ENCODE measurements at places on chromosomes 2 and 18.

- no peak for DNase-seq
Measured at GRCh38 chr18:59459369-59460071, 100.5 kb upstream of the LMAN1 start.

DNA sequence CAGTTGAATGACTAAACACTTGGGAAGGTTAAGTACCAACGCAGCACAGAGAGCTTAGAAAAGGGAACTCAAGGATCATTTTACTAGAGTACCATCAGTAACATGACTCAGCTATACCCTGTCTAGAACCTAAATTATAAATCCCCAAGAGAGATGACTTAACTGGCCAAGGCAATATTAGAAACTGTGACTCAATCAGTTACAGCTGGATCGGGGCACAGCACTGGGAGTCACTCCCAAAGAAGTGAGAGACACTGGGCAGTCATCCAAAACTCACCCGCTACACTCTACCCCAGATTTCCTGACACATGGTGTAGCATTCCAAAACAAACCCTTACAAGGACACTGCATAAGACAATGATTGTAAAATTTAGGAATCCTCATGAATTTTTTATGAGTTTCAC lies 17.7 kb downstream of the IWS1 start:
- DNase-seq: no peak

- no peak for DNase-seq
Measured at GRCh38 chr2:216475767-216476166, 22.9 kb upstream of the RPL37A start.

GRCh38 chr2:41078341-41078740 lies 626.5 kb upstream of the SLC8A1 start:
- DNase-seq: no peak

DNA sequence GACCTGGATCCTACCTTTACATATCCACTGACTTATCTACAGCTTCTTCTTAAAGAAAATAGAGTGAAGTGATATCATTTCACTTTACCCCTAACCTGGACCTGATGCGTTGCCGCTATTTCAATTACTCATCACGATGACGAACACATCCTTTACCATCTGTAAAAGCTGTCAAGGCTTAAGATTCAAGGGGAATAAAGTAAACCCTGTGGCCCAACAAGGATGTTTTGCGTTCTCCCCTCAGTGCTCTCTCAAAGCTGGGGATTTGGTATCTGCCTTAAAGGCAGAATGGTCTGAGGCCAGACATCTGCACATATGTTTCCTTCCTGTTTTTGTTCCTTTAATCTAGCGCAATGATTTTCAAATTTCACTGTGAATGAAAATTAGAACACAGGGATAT lies 100.1 kb upstream of the KLF7 start:
- no peak for DNase-seq

GRCh38 chr2:26002632-26003310 lies 20.5 kb upstream of the KIF3C start:
- DNase-seq: no peak

GRCh38 chr2:60221098-60221497 lies 332.4 kb downstream of the BCL11A start:
- no peak for DNase-seq

- peak; percentile 18 for DNase-seq
Measured at GRCh38 chr18:12393998-12394397, 13.7 kb upstream of the PRELID3A start.

DNA sequence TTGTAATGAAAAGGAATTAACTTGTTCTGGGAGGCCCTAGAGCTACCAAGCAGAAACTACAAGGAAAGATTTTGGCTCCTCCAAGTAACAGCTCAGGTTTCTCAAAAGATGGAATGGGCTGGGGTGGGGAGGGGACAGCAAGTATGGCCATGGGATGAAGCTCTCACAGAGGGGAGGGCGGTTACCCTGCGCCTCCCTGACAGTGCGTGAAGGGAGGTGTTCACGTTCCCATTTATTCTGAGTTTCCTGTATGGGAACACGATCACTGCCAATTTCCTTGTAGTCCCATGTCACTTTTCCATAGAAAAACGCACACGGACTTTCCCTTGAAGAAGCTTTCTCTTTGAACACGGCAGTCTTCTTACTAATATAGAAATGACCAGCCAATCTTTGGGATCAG lies 17.0 kb downstream of the CDC42EP3 start:
- DNase-seq: no peak

DNA sequence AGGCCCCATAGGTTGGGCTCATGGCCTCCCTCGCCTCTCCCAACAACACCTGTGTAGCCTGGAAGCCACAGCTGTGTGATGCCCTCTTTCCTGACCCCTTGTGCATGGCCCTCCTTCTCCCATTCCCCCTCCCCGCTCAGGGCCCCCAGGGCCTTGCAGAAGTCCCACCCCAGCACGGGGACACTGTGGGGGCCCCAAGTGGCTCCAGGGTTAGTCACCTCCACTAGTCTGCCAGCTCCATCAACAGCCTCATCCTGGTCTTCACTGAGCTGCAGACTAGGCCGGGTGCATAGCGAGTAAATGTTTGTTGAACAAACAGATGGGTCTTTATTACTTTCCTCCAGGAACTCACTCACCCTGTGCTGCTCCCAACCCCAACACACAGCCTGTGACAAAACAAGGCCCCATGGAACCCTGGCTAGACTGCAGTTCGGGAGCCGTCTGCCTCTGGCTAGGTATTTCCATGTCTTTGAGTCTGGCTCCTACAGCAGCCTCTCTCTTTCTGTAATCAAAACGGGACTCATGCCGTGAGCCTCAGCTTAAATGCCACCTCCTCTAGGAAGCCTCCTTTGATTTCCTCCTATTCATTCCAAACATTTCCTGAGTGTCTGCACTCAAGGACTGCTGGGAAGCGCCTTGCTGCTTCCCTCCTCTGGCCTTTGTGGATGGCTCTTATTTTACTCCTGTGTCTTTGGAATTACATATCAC lies 109.9 kb upstream of the ID2 start:
- peak; percentile 79 for DNase-seq

GRCh38 chr18:13425357-13426091 lies 207.0 kb downstream of the LDLRAD4 start:
- DNase-seq: no peak

- no peak for DNase-seq
Measured at GRCh38 chr2:74500578-74500946, 1.2 kb upstream of the LBX2 start.

DNA sequence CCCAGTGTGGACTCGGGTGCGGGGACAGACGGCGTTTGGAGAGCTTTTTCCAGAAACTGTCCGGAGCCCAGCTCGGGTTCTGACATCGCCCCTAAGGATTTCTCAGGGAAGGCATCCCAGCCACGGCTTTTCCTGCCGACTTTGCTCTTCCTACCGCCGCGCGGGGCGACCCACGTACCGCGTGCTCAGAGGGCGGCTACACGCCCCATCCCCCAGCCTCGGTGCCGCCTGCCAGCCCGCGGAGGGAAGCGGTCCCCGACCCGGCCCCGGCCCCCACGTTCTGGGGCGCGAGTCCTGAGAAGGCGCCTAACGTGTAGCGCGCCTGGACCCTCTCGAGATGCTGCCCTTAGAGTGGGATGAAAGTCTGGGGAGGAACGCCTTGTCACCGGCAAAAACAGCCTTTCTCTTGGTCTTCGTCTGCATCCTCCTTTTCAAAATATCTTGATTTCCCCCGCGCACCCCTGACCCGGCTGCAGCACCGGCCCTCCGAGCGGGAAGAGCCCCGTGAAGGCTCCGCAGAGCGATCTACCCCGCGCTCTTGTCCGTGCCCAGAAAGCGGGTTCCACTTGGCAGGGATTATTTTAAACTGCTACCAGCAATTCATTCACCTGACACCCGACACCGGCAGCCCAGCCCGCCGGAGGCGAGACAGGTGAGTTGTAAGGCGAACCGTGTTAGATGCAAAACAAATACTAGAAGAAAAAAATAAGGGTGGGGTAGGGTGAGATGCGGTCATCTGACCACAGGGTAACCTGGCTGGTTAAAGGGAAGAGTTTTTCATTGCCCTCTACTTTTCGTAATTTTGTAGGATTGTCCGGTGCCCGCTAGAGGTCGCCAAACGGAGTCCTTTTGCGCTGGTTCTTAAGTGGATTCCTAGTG lies 812 bp upstream of the KCNG3 start:
- no peak for DNase-seq

DNA sequence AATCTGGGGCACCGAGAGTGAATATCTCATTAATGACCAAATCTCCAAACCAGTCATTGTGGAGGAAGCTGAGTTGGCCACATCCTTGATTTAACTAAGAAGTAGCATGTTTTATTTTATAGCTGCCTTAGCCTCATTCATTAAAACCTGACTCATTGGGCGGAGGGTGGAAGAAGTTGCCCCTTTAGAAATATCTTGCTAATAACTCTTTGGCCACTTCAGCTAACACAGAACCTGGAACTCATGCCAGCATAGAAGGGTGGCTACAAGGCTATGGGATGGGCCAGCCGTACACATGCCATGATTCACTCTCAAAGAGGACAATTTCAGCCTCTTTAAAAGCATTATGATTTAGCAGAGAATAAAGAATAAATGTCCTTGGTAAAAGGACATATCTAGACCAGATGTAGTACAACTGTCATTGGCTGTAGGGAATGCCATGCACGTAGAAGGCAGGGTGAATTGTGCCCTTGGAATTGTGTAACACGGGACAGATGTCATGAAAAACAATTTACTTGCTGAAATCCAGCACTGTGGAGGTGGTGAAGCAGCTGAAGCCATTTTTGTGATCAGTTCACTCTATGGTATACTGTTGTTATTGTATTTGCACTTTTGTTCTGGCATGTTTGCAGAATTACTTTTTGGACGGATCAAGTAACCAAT lies 330.0 kb downstream of the PLCL1 start:
- DNase-seq: no peak

DNA sequence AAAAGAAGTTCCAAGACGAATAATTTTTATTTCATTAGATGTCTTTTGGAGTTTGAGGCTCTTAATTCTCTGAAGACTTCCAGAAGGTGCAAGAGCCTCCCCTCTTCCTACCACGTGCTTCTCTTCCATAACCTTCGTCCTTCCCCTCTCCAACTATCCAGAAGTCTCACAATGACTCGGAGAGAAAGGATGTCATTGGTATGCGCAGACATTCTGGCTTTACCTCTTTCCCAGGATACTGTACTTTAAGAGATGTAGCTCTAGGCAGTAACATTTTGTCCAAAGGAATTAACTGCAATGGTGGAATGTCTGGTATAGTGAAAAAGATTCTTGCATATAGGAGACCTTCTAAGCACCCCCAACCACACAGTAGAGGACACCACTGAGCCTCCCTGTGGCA lies 249.0 kb upstream of the OSR1 start:
- DNase-seq: no peak

DNA sequence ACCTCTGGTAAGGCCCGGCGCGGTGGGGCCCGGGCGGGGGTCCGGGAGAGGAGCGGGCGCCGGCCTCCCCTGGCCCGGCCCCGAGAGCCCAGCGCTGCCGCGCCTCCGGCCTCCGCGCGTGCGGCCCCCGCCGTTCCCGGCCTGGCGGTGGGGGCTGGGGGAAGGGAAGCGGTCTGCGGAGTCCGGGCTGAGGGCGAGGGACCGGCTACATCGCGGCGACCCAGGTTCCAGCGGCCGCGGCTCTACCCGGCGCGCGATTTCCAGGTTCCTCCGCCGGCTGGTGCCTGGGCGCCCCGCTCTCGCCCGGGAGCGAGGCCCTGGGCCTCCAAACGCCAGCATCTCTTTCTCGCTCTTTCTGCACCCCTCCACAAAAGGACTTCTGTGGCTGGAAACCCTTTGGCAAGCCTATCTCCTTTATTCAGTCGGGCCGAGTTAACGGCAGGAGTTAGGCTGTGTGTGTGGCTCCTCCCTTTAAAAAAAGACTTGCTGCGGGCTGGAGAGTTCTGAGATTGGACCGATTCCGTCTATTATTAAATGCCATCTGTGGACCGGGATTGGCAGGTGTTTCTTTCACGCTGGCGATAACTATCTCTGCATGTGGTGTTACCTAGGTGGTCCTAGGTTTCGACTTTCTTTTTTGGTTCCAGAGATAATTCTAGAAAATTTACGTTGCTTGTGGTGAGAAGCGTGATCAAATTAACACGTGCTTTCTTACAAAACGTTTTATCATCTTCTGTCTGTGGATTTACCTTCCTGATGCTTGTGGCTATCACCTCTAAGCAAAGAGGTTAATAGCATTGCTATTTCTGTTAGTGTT lies 592 bp downstream of the ME2 start:
- no peak for DNase-seq

DNA sequence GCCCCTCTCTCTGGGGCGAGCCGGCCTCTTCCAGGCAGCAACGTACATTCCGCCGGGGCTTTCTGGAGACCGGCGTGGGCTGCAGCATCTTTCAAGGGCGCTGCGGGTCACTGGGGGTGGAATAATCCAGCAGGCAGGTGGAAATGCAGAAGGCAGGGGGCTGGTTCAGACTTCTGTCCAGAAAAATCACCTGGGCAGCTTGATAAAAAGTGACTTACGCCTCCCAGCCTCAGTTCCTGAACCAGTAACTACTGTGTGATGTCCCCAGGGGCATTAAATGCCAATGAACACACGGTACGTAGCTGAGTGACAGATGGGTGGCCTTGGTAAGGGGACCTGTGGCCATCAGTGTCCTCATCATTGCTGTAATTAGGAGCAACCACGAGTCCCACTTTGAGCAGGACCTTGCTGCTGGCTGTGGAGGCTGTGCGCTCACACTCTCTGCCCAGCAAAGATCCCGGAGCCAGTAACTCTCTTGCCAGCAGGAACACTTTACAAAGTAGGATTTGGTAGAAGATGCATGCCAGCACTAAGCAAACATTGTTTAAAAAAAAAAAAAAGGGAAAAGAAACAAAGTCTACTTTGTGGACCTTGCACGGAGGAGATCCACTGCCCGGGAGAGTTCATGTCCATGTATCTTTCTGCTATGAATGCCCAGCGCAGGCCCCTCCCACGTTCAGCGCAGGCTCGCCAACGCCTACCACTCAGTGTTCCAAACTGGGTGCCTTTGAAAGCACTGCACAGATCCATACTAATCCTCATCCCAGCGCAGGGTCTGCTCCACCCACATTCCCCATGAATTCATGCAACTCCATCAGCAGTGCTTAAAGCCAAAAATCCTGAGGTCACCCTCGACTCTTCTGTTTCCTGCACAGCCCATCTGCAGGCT lies 177.3 kb downstream of the HDAC4 start:
- peak; percentile 89 for DNase-seq

GRCh38 chr2:59233920-59234319 lies 992.8 kb upstream of the FANCL start:
- no peak for DNase-seq

DNA sequence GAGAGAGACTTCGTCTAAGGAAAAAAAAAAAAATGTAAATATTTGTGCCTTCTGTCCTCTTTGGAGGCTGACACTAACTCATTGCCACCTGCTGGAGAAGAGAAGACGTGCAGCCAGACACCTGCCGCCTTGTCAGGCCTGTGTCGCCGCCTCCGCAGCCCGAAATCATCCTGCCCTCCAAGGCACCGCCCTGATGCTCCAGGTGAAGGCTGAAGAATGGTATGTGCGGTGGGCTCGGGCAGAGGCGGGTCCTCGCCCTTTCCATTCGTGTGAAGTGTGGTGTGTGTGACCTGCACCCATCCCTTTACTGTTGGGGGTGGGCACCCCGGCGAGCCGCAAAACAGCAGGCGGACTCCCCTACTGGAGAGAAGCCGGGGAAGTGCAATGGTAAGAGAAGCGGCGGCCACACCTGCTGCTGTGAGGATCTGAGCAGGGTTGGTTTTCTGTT lies 60.4 kb downstream of the FAM161A start:
- DNase-seq: no peak

- no peak for DNase-seq
Measured at GRCh38 chr2:190844700-190845401, 35.8 kb upstream of the GLS start.

All from mesenteric fat pad (tissue), 1 donor.